ENCODE measurements at places on chromosomes 6 and 20.

- no peak for DNase-seq
Measured at GRCh38 chr6:111280445-111280955, 193.2 kb downstream of the SLC16A10 start.

DNA sequence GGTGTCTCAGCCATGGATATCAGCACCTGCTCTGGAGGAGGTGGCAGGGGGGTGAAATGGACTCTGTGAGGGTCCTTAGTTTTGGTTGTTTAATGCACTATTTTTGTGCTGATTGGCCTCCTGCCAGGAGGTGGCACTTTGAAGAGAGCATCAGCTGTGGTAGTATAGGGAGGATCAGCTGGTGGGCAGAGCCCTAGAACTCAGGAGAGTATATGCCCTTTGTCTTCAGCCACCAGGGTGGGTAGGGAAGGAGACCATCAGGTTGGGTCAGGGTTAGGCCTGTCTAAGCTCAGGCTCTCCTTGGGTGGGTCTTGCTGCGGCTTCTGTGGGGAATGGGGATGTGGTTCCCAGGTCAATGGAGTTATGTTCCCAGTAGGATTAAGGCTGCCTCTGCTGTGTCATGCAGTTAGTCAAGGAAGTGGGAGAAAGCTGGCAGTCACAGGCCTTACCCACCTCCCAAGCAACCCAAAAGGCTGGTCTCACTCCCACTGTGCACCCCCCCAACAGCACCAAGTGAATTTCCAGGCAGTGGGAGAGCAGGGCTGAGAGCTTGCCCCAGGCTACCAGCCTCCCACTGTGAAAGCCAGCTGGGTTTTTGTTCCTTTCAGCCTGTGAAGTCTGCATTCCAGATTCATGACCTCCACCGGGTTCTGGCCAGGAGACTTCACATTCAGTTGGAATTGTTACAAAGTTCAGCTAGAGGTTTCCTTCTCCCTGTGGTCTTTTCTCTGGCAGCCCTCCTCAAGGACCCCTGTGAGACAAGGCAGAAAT, 5.7 kb upstream of the OSTM1 start:
- DNase-seq = no peak

- no peak for DNase-seq
Measured at GRCh38 chr6:153568628-153569027, 437.5 kb upstream of the RGS17 start.

DNA sequence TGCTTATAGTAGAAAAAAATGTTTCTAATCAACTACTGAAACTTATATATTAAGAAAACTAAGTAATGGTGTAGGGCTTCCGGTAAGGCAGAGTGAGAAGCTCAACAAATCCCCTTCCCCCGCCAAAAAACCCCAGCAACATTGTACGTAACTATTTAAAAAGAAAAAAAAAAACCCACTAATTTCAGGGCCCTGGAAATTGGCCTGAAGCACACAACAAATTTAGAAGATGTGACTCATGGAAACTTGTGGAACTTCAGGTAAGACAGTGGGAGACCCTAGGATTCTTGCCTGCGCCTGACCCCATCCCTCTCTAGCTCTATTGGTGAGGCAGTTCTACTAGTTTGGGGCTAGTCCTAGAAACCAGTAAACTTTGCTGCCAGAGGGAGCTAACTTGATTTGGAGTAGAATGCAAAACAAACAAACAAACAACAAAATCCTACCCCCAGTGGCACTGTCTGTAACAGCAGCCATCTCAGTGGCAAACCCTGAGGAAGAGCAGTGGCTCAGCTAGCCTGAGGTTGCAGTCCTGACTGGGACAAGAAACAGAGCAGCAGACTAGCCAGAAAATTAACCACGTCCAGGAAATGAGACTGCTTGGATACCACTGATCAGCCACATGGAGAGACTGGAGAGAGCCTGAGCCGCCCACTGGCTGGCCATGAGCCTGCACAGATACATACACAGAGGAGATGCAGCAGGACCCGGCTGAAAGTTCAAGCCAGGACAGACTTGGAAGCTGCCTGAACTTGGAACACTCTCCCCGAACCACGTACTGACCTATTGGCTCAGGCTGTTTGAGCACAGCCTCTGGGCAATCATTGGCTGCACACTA, 135.1 kb downstream of the TBXT start:
- no peak for DNase-seq

DNA sequence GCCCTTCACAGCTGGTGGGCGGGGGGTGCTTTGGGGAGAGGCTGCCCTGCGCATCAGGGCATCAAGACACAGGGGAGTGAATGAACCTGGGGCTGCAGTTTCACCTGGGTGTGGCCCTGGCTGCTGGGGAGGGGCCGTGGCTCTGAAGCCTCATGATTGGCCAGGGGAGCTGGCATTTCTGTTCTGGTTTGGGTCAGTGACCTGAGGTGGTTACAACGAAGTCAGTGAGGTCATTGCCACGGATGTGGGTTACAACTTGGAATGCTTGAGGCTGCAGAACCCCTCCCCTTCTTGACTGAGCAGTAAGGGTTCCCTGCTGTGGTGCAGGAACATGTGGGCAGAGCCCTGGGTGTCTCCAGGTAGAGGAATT, 3.0 kb downstream of the TCEA2 start:
- no peak for DNase-seq

- DNase-seq = no peak
Measured at GRCh38 chr20:62924442-62925075, 1.7 kb downstream of the DIDO1 start.

- no peak for DNase-seq
Measured at GRCh38 chr6:43679057-43679456, 8.5 kb downstream of the MRPS18A start.

- no peak for DNase-seq
Measured at GRCh38 chr6:146545581-146545980, 1.9 kb downstream of the RAB32 start.

DNA sequence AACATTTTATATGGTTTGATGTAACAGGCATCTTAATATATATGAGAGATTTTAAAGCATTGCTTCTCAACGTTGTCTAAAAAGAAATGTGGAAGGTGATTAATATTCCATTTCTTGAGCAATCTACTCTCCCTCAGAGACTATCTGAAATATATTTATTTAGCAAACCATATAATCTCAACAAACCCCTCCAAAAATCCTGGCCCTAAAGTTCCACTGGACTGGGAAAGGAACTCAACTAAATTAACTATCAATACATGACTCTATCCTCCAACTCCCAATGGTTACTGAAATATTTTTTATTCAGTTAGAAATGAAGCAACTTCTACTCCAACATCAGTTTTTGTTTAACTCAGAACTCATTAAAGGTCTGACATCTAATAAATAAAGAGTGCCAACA, 6.3 kb downstream of the TASP1 start:
- DNase-seq = no peak

GRCh38 chr6:53119772-53120409, 28.8 kb downstream of the GCM1 start:
- DNase-seq = peak; percentile 5

- no peak for DNase-seq
Measured at GRCh38 chr6:24721461-24722215, 2.7 kb upstream of the C6orf62 start.

GRCh38 chr20:36439040-36439730, 102.1 kb upstream of the MYL9 start:
- peak; percentile 21 for DNase-seq

DNA sequence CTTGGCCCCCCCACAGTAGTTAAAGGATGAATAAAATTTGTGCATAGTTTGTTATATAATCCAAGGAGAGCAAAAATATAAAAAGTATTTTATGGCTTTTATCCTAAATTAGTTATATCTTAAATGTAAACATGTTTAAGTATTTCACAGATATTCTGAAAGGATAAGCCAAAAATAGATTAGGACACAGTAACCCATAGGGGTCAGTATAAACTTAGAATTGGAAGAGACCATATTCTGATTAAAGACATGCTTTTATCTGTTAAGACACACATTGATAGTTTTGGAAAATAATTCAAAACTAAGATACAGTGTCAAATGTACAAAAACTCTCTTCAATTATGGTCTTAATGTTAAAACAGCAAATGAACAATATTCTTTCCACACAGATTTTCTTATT, 4.5 kb upstream of the SERINC1 start:
- peak; percentile 35 for DNase-seq

- DNase-seq = no peak
Measured at GRCh38 chr6:161138543-161139303, 135.1 kb downstream of the AGPAT4 start.

GRCh38 chr6:35415065-35415891, 36.9 kb upstream of the FANCE start:
- peak; percentile 77 for DNase-seq

DNA sequence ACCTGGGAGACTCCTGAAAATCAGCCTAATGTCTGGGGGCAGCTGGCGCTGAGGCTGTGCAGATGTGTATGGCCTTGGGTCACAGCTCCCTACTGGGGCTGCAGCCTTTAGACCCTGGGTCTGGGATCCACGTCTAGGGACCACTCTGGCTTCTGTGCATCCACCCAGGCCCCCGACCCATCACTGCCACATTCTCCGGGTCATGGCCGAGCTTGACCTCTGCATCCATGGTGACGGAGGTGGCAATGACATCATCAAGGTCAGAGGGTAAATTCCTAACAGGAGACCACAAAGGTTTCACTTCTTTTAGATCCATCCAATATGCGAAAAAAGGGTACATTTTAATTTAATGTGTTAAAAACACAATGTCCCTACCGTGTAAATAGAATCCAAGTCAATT, 14.5 kb upstream of the PCMTD2 start:
- no peak for DNase-seq

DNA sequence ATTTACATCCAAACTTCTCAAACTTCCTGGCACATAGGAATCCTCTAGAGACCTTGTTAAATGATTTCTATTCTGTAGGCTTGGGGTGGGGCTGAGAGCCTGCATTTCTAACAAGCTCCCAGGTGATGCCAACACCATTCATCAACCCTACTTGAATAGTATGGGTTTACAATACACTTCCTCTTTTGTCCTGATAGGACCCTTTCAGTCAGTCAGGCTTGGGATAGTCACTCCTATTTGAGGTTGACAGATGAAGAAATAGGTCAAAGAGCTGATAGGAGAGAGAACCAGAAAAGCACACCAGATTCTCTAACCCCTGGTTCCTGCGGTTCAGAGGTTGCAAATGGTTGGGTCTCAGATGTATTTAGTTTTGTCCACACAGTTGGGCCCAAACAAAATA, 273.4 kb downstream of the TSHZ2 start:
- DNase-seq = no peak

- DNase-seq = peak; percentile 55
Measured at GRCh38 chr6:45922728-45923351, 92.8 kb downstream of the CLIC5 start.

GRCh38 chr6:42136508-42137193, 5.8 kb downstream of the C6orf132 start:
- no peak for DNase-seq

- no peak for DNase-seq
Measured at GRCh38 chr6:134925800-134926199, 24.1 kb downstream of the ALDH8A1 start.

GRCh38 chr20:41432746-41433145, 66.1 kb upstream of the EMILIN3 start:
- no peak for DNase-seq

GRCh38 chr6:114816678-114817077, 473.9 kb upstream of the HS3ST5 start:
- no peak for DNase-seq

DNA sequence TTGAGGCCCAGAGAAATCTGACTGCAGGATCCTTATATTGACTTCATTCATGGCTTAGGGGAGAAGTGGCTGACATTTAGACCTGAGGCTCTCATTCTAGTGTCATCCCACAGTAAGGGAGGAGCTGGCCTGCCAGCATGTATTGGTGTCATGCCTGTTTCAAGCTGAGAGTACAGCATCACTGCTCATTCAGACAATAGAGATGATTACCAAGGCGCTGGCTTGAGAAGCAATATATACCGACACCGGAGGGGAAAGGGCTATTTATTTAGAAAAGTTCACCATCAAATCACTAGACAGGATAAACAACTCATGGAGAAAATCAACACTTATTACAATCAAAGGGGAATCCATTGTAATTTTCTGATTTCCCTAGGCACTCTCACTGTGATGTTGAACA, 84.4 kb upstream of the HDAC2 start:
- DNase-seq = no peak

- DNase-seq = no peak
Measured at GRCh38 chr6:43952746-43953145, 174.5 kb downstream of the MRPL14 start.

DNA sequence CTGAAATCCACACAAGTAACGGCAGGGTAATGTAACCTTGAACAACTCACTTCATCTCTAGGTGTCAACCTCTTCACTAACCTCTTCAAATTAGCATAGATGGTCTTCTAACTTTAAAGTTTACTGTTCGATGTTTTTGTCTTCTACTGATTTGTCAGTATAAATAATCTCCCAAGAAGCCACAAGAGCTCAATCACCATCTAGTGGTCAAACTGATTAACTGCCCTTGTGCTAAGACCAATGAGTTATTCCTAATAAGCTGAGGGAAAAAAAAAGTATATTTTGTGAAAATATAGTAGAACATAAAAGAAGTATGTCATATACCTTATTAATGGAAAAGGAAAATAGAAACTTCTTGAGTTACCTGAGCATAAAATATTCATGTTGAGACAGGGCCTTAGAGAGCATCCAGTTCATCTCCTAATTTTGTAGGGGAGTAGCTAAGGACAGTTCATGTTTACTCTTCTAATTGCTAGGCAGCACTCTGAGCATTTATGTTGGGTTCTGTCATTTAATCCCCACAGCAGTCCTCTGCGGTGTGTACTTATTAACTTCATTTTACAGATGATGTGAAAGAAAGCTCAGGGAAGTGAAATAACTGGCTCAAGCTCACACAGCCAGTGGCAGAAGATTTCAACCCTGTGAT, 317.1 kb downstream of the ESR1 start:
- DNase-seq = peak; percentile 51

GRCh38 chr6:157163434-157164159, 159.7 kb downstream of the TMEM242 start:
- DNase-seq = no peak

- DNase-seq = no peak
Measured at GRCh38 chr20:63955281-63955826, 862 bp downstream of the UCKL1 start.

- DNase-seq = no peak
Measured at GRCh38 chr6:168413856-168414255, 27.1 kb upstream of the SMOC2 start.

GRCh38 chr6:149440735-149441671, 40.9 kb downstream of the SUMO4 start:
- DNase-seq = no peak

DNA sequence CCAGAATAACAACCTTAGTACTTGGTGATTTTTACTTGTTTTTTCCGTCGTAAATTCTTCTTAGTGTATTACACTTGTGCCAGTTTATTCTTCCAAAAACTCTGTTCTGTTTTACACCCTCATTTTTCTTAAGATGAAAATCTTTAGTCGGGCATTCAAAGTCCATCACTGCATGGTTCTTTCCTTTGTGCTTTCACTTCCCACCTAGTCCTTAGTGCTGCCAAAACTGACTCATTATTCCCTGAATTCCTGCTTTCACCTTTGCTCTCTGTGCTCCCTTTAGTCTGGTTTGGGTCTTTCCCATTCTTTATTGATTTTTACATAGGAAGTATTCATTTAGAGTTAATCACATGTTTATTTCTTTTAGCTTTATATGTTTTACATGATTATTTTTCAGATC, 3.3 kb downstream of the TRMT11 start:
- no peak for DNase-seq

- no peak for DNase-seq
Measured at GRCh38 chr20:17838921-17839320, 129.7 kb downstream of the SNX5 start.

- DNase-seq = no peak
Measured at GRCh38 chr6:157982563-157983405, 1.1 kb downstream of the SYNJ2 start.

GRCh38 chr6:5249451-5250122, 11.2 kb downstream of the LYRM4 start:
- no peak for DNase-seq

GRCh38 chr6:12717356-12717755, 789 bp downstream of the PHACTR1 start:
- no peak for DNase-seq

All from NCI-H1105 treated with DMSO at 0.1 percent for 48 hours (cell line).